ENCODE measurements at places on chromosomes 16 and 17.

DNA sequence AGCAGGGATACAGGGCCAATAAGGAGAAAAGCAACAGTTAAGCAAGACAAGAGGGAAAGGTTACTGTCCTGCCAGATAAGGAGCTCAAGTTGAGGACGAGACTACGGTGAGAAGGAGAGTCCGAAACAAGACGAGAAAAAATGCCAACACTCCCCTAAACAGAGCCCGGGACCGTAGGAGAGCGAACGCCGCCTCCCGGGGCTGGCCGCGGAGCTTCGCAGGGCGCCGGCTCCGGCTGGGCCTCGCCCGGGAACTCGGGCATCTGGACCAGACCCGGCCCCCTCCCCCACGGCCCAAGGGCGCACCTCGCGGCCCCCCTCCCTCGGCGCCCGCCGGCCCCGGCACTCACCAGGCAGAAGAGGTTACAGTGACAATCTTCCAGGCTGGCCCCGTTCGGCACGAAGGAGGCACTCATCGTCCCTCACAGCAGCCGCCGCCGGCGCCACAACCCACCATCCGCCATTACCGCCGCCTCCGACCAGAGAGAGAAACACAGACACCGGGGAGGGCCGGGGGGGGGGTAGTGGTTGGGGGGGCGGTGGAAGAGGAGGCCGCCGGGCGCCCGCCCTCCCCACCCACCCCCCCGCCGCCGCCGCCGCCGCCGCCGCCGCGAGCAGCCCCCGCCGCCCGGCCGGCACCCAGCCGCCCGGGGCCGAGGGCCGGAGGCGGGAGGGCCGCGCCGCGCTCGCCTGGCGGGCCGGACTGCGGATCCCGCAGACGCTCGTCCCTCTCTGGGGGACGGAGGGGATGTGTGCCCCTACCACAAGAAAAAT lies at the start of gene MED13:
Gene MED13, minus strand, starts transcription at position 488 of the 773 bp plus-strand sequence. Its CDS starts 73 bp downstream, at position 415.
- DNase-seq, result peak; percentile 29

GRCh38 chr17:1813088-1813487 lies 16.6 kb downstream of the SMYD4 start:
- DNase-seq, result no peak

GRCh38 chr17:46977348-46977747 lies 1.7 kb downstream of the RPRML start:
- no peak for DNase-seq

- no peak for DNase-seq
These were observed 61.2 kb downstream of the MEAK7 start for GRCh38 chr16:84443166-84443802.

- DNase-seq, result no peak
These were observed 256.3 kb upstream of the ZFHX3 start for GRCh38 chr16:73304008-73304774.

DNA sequence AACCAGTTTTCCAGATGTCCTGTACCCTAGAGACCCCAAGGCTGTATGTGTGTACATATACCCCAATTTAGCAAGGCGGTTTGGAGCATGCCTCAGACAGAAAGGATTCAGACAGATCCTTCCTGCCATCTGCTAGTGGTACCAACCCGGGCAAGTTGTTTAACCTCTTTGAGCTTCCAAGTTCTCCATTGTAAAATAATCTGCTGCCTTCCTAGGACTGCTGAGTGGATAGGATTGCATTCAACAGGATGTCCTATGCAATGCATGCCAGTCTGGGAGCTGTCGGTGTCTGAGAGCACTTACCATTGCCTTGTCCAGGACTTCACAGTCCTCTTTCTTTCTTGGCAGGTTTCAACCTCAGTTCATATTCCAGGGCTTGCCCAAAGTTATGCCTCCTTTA lies 1.9 kb downstream of the CDH13 start:
- DNase-seq, result no peak

- DNase-seq, result no peak
These were observed 31.2 kb upstream of the BCAR1 start for GRCh38 chr16:75282466-75283281.

DNA sequence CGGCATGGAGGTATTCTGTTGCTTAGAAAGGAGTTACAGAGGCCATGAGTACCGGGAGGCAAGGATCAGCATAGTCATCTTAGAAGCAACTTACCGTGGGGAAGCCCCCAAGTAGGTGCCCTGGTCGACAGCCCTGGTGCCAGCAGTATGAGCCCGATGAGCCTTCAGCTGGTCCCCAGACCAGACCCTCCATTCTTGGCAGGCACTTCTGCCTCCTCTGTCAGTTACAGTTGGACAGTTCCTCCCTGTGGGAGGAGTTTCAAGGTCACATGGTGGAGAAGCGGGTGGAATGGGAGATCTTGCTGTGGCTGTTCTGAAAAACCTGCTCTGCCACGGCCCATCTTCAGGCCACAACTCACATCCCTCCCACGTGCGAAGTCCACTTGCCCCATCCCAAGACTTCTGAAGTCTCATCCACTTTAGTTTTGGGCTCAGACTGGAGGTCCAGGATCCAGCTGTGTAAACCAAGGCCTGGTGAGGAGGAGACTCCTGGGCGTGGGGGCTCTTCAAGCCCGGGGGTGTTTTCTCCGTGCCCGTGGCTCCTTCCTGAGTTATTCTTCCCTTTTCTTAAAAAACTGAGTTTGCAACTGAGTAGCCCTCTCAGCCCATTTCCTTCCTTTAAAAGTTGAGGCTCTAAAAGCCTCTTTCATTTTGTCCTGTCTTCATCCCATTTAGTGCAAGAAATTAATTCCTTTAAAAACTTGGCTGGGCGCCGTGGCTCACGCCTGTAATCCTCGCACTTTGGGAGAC lies 133.5 kb downstream of the SEC14L1 start:
- no peak for DNase-seq

- no peak for DNase-seq
These were observed 29.7 kb downstream of the RAI1 start for GRCh38 chr17:17710728-17711541.

DNA sequence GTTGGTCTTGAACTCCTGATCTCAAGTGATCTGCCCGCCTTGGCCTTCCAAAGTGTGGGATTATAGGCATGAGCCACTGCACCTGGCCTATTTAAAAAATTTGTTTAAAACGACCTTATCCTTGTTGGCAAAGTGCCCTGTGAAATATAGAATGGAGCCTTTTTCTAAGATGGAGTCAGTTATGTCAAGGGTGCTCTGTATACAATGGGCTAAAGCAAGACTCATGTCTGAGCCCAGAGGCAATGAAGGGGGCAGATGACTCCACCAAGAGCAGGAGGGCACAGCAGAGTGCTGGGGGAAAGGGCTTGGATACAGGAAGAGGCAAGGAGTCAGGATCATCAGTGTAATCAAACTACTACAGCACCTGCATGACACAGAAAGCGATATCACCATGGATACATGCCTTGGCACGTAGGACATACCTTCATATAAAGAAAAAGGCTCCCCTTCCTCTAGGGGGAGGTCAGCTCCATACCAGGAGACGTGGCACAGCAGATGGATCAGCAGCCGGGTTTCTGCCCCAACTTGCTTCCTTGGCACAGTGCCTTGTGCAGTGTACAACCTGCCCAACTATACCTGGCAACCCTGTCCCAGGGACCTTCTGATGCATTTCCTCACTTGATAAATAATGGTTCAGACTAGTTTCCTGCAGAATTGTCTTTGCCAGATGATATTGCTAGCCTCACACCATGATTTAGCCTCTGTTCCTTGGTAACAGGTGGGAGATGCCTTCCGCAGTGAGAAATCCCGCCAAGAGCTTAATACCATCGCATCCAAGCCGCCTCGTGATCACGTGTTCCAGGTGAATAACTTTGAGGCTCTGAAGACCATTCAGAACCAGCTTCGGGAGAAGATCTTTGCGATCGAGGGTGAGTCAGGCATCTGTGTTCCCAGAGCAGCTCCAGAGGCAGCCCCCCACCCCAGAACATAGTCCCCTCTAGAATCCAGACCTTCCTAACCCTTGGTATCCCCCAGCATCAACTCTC lies 15.3 kb downstream of the ITGAM start:
- DNase-seq, result no peak

DNA sequence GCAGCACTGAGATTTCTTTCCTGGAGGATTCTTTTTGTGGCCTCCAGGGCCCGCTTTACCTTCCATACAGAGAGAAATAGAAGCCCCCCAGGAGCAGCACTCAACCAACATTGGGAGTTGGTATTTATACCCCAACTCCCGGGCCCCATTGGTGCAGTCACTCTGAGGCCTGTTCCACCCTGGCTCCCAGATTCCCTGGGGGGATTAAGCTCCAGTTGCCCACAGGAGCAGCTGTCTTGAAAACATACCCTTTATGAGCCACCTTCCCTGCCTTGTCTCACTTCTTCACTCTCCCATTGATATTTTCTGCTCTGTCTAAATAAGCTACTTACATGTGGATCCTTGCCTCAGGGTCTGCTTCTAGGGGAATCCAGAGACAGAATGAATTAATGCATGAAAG lies 167.8 kb downstream of the KATNIP start:
- no peak for DNase-seq

GRCh38 chr16:24845726-24846547 lies at the start of gene SLC5A11:
TSS of gene SLC5A11 (plus strand) at chr16:24845963. CDS start at chr16:24858644, 12,681 bp downstream.
- DNase-seq, result no peak

DNA sequence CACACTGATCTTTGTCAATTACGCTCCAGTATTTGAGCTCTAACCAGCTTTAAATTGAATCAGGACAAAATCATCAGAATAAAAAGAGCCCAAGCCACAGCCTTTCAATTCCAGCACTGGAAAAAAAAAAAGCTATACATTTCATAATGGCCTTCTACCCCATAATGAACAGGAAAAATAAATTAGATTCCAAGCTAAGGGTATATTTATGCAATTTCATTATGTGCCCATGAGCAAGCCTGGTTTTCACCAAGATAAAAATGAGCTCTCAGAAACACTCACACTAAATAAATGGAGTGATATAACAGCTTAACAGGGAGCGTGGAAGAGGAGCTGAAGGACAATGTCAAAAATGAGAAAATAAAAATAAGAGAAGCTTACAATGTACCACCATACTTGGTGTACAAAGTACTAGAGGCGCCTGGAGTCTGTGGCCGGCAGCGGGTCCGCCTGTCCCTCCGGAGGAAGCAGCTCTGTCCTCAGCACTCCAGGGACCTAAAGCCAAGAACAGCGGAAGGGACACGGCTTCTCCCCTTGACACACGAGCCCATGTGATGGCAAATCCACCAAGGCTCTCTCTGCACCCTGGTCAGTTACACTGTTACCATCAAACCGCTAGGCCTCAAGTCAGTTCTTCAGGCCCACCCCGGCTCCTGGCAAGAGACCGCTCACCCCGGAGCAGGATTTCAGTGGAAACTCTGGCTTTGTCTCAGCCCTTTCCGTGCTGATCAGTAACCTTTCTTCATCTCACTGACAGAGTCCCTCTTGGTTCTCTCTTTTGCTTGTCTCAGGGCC lies 69.6 kb downstream of the RBFOX3 start:
- no peak for DNase-seq

DNA sequence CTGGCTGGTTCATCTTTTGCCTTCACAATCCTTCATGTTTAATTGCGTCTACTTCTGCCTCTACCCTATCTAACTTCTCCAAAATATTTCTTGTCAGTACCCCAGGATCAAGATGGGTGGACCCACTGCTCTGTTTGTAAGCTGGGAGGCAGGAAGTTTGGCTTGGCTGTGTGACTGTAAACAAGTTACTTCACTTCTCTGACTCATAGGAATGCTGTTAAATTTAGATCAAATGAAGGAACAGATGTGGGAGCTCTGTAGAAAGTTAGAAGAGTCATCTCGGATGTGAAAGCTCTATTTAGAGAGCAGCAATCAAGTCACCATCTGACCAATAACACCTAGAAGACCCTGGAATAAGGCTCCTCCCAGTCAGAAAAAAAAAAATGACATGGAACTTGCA lies 55.2 kb upstream of the MRTFB start:
- DNase-seq, result no peak

DNA sequence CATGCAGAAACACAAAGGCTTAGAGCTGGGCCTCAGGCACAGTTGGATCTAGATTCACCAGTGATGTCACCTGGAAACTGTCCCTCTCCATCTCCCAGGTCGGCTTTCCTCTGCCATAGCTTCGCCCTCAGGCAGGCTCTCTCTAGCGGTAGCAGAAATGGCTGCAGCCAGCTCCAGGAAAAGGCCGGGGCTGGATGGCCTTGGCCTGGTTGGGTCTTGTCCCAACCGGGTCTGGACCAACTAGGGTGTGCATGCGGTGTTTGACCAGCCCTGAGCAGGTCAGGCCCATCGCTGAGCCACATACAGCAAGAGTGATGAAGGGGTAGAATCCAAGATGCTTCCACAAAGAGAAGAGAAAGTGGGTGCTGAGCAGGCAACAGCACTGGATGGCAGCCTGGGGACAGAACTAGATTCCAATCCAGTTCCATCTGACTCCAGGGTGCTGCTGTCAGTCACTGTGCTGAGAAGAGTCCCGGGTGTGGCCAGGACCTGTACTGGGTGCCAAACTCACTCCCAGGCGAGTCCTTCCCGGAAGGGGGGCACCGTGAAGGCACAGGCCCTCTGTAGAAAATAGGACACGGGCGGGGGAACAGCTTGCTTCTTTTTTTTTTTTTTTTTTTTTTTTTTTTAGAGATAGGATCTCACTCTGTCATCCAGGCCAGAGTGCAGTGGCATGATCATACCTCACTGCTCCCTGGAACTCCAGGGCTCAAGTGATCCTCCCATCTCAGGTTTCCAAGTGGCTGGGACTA lies 51.8 kb downstream of the SOCS3 start:
- no peak for DNase-seq

DNA sequence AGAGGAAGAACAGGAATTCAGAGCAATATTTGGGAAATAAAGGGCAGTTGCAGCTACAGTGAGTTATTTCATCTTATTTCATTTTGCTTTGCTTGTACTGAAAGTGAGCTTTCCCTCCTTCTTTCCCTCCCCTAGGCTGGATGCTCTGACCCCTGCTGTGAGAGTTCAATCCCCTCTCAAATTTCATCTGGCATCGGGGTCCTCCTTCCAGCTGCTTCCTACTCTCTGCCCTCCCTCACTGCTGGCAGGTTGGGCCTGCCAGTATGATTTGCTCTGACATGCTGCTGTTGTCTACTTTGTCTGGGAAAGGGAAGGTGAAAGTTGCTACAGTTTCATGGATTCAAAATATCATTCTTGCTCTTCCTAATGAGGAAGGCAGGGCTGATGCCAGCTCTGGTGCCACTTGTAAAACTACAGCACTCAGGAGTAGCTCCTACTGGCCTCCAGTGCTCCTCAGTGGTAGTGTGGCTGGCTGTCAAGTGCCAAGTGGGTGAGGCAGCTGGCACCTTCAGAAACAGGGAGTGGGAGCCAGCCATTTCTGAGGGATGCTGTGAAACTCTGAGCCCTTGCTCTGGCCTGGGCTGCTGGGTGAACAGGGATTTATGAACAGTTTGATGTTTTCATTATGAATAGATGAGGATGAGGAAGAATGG lies 408.6 kb downstream of the HAPSTR1 start:
- no peak for DNase-seq

Data from stimulated activated CD4-positive, alpha-beta T cell treated with anti-CD3 and anti-CD28 coated beads, Interleukin-1b, Interleukin-23, amount 100 ng/mL, for 1 hour (primary cell).